ENCODE measurements at places on chromosomes 12 and 14.

DNA sequence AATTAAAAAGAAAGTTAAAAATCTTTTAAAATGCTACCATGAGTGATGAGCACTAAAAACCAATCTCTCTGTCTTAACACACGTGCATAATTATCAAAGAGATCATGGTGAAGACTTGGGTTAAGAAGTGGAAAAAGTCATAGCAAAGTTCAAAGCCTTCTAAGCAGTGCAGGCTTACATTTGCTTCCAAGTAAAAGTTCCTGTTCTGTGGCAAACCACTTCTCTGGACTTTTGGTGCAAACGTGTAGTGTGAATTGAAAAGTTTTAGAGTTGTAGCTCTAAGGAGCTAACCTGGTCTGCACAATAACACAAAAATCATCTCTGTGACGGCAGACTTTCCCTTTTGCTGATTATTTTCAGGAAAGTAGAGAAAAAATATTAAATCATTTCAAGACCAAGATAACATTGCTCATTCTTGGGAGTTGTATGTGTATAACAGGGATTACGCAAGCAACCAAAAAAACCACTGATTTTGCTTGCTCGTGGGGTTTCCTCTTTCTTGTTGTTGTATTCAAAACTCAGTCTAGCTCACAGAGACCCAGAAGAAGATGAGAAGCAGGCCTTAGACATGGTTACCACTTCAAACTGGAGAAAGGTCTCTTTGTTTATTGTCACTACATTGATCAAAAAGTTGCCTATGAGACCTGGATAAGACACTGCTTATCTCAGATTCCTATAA is 2.3 kb upstream of the GLIPR1 start:
- no peak for DNase-seq

DNA sequence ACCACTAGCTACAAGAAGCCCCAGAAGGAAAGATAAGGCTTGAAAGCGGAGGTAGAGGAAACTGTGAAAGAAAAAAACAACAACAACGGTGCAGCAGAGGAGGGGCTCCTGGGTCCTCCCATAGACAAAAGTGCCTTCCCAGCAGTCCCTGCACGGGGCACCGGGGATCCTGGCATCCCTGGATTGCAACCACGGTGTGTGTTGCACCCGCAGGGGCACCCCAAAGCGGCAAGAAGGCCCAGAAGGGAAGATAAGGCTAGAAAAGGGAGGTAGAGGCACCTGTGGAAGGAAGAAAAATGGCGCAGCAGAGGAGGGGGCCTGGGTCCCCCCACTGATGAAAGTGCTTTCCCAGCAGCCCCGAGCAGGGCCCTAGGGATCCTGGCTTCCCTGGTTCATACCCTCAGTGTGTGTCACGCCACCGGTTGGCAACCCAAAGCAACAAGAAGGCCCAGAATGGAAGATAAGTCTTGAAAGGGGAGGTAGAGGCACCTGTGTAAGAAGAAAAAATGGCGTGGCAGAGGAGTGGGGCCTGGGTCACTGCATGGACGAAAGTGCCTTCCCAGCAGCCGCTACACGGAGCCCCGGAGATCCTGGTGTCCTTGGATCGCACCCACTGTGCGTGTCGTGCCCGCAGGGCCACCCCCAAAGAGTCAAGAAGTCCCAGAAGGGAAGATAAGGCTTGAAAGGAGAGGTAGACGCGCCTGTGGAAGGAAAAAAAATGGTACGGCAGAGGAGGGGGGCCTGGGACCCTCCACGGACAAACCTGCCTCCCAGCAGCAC is 281.0 kb downstream of the ALG10 start:
- no peak for DNase-seq

DNA sequence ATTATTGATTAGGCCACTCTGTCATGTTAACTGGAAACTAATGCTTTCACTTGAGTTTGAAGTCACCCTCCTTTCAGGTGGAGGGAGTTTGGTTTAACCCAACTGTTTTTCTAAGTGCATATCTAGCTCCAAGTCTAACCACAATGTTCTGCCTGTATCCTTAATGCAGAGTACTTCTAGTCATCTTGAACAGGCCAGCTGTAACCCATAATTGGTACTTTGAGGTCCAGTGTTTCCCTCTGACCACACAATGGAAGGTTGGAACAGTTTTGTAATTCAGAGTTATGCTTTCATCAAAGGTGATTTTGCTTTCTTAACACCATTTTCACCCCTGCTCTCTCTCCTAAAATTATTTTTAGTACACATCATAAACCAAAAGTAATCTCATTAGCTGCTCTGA is 237.2 kb upstream of the DCN start:
- DNase-seq: no peak

DNA sequence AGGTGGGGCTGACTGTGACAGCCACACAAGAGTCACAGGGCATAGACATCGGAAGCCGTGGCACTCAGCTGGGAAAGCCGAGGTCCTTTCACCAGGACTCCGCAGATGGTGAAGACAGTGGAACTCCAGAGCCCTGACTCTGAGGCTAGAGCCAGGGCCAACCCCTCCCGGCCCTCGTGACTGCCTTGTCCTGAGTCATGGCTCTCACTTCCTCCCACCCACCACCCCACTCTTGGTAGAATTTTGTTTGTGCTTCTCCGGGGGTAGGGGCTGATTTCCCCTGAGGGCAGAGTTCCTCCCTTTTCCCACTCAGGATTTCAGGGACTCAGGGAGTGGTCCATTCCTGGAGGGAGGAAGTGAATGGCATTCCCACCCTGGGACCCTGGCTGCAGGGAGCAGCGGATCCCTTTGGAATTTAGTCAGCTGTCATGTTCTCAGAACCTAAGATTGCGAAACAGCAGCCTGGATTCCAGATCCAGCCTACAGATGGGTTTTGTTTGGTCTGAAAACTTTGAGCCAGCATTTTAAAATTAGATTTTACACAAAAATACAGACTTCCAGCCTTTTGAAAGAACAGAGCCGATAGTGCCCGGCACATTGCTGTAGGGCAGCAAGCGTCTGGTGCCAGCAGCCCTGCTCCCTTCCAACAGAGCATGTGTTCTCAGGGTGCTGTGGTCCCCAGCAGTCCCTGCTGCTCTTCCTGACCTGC is 50.7 kb downstream of the TPCN1 start:
- DNase-seq: no peak

DNA sequence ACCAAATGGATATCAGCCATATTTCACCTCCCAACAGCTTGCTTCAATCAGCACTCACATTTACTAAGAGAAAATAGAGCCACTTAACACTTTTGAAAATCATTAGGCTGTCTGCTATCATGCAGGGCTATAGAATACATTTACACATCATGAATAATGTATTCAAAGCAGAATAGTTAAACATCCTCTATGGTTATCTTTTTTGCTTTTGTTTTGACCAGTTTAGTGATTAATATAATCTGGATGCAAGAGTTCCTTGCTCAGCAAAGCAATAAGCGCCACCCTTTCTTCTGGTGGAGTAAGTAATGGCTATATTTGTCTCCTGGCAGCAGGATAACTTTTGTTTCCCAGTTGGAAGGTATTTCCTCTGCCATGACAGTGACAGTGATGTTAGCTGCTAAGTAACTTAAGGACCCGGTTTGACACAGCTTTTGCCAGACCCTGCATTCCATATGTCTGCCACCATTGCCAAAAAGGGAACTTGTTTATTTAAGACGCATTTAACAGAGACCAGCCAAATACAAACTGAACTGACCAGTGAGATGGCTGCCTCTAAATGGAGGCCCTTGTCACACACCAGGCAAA is 70.3 kb upstream of the NR2C1 start:
- no peak for DNase-seq

DNA sequence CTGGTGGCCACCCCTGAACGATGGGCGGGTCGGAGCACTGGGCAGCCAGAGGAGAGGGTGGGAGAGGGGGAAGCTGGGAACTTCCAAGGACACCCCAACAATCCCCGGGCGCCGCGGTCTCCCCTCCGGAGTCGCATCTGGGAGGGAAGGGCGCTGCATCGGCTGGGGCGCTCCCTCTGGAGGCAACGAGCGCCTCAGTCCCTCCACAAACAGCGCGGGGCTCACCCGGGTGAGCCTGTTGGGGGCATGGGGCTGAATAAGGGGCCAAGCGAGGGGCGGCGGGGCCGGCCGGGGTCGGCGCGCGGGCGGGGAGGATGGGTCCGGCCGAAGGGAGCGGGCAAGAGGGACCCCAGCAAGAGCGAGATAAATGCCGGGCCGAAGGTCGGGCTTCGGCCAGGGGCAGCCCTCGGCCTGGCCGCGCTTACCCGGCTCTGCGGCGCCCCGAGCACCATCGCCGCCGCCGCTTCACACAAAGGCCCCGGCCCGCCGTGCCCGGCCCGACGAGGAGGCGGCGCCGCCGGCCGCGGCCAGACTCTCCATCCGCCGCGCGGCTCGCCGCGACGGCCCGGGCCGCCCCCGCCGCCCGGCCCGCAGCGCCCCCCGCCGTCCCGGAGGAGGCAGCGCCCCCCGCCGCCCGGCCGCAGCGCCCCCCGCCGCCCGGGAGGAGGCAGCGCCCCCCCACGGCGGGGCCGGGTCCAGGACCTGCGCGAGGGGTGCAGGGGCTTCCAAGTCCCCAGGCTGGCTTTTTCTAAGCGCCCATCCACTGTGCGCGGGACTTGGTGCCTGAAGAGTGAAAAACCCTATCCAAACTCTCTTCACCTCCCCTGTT is at the start of gene ZBTB39:
ZBTB39 (minus strand) TSS at position 567 of the 829 bp plus-strand sequence. CDS start 1,629 bp downstream, outside the sequence.
- peak; percentile 37 for DNase-seq

GRCh38 chr12:46064548-46064947 is 74.2 kb upstream of the SCAF11 start:
- DNase-seq: no peak

DNA sequence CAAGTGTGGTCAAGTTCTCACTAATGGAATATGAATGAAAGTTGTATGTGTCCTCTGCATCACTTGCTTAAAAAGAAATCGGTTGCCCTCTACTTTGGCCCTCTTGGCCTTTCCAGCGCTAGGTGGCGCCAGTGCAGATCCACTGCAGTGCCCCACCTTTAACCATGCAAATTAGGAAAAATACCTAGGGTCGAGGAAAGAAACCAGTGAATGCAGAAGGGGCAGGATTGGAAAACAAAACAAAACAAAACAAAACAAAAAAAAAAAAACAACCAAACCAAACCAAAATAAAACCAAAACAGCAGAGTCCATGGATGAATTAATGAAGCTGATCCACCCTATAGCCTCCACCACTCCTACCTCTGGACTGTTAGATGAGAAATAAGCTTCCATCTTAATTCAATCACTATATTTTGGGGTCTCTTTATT is 12.9 kb upstream of the NEMF start:
- DNase-seq: peak; percentile 66

DNA sequence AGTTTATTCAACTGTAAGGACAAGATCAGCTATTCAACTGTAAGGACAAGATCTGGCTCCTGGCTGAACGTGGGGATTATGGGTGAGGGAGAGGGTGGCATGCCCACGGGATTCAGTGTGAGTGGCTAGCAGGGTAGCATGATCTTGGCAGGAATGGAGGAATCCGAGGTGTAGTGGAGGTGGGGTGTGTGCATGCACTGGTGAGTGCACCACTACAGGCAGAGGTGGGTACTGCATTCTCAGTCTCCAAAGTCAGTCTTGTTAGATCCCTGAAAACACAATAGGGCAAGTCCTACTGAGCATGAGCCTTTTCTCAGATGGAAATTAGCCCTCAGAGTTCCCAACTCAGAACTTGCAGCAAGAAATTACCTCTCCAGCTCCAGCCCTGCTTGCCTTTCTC is 32.2 kb upstream of the DCD start:
- DNase-seq: no peak
